ENCODE measurements at places on chromosomes 6 and 20. TPM values are rescaled to one million over a fixed set of nuclear protein-coding genes. Genes with fewer than 3 reads are reported as not detected.
A peak's percentile ranks its signal among the peaks of the same experiment; 100 is the strongest.

GRCh38 chr6:79010422-79010821, 67.6 kb downstream of the PHIP start:
- H3K4me1 ChIP-seq, result peaks cover 8% of the 10 kb centered on the region
- no peak overlapping the region for H3K4me3 ChIP-seq
- H3K27ac ChIP-seq, result no peak overlapping the region
- H3K36me3 ChIP-seq, result peaks cover 20% of the 10 kb centered on the region
- no peaks in the 10 kb centered on the region for H3K27me3 ChIP-seq

DNA sequence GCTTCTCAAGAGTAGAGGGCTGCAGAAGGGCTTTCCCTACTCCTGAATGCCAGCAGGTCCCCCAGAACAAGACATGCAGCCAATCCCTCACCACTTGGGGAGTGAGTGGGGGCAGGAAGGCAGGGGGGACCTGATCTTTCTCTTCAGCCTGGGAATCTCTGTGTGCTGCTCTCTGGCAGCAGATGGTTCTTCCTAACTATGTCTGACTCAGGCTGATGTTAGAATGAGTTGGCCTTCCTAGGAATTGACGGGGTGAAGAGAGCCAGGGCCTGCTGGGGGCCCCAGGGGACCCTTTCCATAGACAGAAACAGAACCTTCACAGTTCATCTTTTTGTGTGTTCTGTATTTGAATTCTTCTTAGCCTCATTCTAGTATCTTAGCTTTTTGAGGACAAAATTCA, 29.0 kb upstream of the TCP11 start:
- H3K27ac ChIP-seq, result no peak overlapping the region
- no peaks in the 10 kb centered on the region for H3K4me1 ChIP-seq
- no peak overlapping the region for H3K4me3 ChIP-seq
- no peaks in the 10 kb centered on the region for H3K36me3 ChIP-seq
- no peak for DNase-seq

DNA sequence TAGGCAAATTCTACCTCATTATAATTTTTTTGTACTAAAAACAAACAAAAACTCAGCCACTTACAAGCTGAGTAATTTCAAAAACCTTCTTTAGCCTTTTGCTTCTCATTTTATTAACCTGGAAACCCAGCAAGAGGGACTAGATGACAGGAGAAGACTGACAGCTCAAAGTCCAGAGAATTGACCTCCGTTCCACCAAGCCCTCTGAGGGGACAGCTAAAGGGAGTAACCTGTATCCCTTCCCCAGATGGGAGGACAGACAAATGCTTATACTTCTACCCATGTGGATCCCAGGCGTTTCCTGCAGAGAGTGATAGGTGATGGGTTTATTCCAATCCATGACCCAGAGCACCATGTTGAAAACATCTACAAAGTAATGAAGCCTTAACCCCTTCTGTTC, 18.5 kb upstream of the MTRES1 start:
- no peaks in the 10 kb centered on the region for H3K4me1 ChIP-seq
- H3K36me3 ChIP-seq, result no peaks in the 10 kb centered on the region
- no peak for DNase-seq
- no peak overlapping the region for H3K4me3 ChIP-seq
- no peaks in the 10 kb centered on the region for H3K27me3 ChIP-seq

Gene ZSCAN23
- total RNA-seq, result 2.9 TPM

- H3K27me3 ChIP-seq, result no peaks in the 10 kb centered on the region
- no peak overlapping the region for H3K27ac ChIP-seq
- H3K4me3 ChIP-seq, result no peak overlapping the region
- DNase-seq, result no peak
- H3K4me1 ChIP-seq, result no peaks in the 10 kb centered on the region
Measured at GRCh38 chr6:151961809-151962208, 154.3 kb downstream of the ESR1 start.

GRCh38 chr6:72788188-72788587, 166.3 kb downstream of the KCNQ5 start:
- H3K4me1 ChIP-seq, result peaks cover 18% of the 10 kb centered on the region
- DNase-seq, result no peak
- H3K27ac ChIP-seq, result peak overlapping the region; percentile 44
- H3K27me3 ChIP-seq, result no peaks in the 10 kb centered on the region
- H3K4me3 ChIP-seq, result no peak overlapping the region
- H3K36me3 ChIP-seq, result no peaks in the 10 kb centered on the region

DNA sequence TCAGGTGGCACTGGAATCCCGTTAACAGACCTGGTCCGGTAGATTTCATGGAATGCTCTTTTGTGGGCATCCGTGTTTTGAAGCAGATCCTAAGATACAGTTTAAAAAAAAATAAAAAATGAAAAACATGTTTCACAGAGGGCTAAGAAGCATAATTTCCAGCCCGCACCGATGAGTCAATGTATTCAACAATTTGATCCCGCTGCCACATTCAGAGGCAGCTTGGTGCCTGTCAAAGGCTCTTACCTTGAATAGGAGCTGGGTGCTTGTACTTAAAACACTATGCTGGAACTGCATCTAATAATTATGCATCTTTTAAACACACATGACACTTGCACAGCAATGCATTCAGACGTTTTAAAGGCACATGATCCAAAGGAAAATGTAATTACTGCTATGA, 164.8 kb downstream of the SYNE1 start:
- H3K4me3 ChIP-seq, result peak overlapping the region; percentile 46
- H3K27ac ChIP-seq, result no peak overlapping the region
- DNase-seq, result no peak
- no peaks in the 10 kb centered on the region for H3K36me3 ChIP-seq
- H3K4me1 ChIP-seq, result peaks cover 9% of the 10 kb centered on the region

- H3K27me3 ChIP-seq, result no peaks in the 10 kb centered on the region
- no peaks in the 10 kb centered on the region for H3K36me3 ChIP-seq
- H3K4me3 ChIP-seq, result no peak overlapping the region
- DNase-seq, result no peak
Measured at GRCh38 chr6:137172734-137173431, 561 bp downstream of the IL22RA2 start.

Data from esophagus muscularis mucosa (tissue), 4 donors.